HFFc6 (cell line): ENCODE measurements at places on chromosomes 6 and 20.

DNA sequence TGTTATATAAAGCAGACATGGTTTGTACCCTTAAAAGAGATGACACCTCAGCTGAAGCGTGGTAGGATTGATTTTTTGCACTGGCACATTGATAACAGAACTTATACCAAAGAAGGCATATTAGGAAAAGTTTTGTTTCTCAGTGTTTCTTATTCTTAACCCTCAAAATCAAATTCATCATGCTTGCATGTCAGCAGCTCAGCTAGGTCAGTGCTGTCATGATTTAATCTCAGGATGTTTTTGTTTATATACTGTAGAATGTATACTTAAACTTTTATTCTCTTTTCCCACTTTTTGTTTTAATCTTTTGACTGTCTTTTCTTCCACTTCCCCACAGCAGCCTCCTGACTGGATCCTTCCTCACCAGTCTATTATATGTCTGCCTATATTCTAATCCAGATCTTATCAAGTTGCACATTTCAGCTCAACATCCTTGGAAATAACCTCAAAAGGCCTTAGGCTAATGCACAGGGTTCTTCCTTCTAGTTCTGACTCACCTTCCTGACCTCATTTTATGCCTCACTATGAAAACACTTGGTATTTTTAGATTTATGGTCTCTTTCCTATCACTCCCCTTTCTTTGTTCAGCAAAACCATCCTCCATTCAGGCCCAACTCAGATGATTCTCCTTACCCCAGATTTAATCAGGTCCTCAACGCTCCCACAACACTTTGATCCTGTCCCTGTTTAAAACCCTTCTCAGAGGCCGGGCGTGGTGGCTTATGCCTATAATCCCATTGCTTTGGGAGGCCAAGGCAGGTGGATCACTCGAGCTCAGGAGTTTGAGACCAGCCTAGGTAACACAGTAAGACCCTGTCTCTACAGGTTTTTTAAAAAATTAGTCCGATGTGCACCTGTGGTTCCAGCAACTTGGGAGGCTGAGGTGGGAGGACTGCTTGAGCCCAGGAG is 7.2 kb downstream of the HEBP2 start:
- peak; percentile 87 for DNase-seq

DNA sequence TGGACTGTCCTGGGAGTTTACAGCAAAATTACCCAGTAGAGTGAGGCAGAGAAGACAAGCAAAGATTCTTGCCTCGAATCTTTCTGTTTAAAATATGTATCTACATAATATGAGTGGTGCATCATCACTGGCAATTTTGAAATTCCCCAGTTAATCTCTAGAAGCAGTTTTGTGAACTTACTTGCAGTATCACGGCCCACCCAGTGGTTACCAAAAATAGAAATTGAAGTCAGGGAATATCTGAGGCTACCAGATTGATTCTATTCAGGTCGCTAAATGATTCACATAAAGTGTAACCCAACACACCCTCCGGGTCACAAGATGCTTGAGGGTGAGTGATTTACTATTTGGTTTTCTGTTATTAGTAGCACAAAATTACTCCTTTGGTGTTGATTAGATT is 111.9 kb downstream of the PPP1R14C start:
- no peak for DNase-seq

- no peak for DNase-seq
Observed at GRCh38 chr6:41502917-41503671, 43.1 kb upstream of the FOXP4 start.

DNA sequence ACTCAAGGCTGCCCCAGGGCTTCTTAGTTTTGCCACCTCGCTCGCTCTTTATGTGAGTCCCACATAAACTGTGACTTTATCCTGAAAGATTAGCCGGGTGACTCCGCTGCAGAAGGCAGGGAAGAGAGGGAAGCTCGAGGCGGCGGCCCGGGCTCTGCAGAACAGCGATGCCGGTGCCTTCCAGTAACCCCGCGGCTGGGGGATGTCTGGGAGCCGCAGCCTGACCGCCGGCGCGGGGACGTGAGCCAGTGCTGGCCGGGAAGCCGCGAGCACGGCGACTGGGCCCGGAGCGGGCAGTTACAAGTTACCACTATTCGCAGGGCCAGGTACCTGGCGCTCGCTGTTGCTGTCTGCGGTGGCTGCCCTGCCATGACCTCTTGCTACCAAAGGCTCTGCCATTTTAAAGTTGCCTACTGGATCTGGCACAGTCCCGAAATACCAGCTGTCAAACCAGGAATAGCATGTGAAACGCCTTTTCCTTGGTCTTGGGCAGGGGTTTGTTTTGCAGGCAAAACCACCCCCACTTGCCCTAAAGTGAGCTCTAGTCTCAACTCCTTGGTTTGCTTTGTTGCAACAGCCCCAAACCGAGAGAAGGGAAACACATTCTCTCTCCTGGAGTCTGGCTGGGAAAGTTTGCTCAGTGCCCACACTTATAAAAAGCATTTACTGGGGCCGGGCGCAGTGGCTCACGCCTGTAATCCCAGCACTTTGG is 124.0 kb upstream of the SLC2A12 start:
- DNase-seq, result no peak

GRCh38 chr6:445571-446417 is 54.2 kb downstream of the IRF4 start:
- no peak for DNase-seq

- DNase-seq, result no peak
Observed at GRCh38 chr6:69391106-69391505, 405.7 kb downstream of the LMBRD1 start.

DNA sequence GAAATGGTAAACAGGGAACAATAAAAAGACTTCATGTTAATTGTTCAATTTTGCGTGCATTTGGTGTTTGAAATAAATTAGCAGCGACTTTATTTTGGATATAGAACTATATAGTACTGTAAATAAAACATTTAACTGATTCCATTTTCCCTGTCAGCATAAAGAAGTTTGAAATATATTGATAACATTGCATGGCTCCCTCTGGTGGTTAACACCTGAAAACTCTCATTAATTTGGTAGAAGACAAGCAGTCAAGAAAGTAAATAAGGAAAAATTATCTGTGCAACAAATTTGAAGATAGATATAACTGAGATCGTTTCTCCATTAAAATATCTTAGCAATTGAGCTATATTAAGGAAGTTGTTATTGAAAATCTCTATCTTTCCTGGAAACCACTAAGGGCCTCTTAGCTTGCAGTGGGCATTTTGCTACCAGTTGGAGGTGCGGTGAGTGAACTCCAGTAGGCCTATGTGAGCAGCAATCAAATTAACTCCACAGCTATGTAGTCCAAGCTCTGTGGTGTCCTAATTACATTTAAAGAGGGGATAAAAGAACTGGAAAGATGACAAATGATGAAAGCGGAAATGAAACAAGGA is 435.7 kb upstream of the FKBP1C start:
- DNase-seq, result no peak

DNA sequence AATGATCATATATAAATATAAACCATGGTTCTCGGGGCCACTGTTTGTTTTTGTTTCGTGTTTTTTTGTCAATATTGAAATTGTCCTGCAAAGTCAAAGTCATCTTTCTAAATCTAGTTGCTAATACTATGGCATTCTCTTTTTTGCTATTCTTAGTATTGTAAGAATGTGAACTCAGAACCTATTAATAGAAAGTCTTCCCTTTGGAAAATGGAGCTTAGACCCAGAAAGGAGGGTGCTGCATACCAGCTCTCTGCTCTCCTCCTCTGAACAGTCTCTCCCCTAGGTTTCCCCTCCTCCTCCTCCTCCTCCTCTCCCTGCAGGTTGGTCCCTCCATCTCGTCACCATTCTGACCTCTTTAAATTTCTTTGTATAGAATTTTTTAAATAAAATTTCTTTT is 150.4 kb upstream of the CCN2 start:
- no peak for DNase-seq

GRCh38 chr20:39810309-39810708 is 848.2 kb downstream of the DHX35 start:
- DNase-seq, result no peak

GRCh38 chr6:168631564-168631963 is 190.6 kb downstream of the SMOC2 start:
- no peak for DNase-seq

DNA sequence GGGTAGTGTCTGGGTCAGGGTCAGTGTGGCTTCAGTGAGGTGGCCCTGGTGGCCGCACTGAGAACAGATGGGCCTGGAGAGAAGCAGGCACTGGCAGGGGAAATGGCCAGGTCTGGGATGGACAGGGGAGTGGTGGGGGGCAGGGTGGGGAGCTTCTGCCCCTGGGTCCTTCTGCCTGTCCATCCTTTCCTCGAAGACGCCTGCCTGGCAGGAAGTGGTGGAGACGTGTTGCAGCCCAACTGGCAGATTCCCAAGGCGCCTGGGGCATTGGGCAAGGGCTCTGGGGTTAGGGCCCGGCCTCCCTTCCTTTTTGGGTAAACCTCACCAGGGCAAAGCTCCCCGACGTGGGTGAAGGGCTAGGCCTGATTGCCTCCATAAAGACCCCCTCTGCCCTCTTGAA is 10.4 kb downstream of the SRC start:
- DNase-seq, result peak; percentile 28

GRCh38 chr6:87553159-87553765 is 36.5 kb downstream of the RARS2 start:
- DNase-seq, result no peak

GRCh38 chr6:43947860-43948259 is 177.8 kb downstream of the VEGFA start:
- no peak for DNase-seq

- DNase-seq, result no peak
Observed at GRCh38 chr6:118377711-118378414, 170.2 kb upstream of the PLN start.

- no peak for DNase-seq
Observed at GRCh38 chr6:101534821-101535220, 141.3 kb downstream of the GRIK2 start.

DNA sequence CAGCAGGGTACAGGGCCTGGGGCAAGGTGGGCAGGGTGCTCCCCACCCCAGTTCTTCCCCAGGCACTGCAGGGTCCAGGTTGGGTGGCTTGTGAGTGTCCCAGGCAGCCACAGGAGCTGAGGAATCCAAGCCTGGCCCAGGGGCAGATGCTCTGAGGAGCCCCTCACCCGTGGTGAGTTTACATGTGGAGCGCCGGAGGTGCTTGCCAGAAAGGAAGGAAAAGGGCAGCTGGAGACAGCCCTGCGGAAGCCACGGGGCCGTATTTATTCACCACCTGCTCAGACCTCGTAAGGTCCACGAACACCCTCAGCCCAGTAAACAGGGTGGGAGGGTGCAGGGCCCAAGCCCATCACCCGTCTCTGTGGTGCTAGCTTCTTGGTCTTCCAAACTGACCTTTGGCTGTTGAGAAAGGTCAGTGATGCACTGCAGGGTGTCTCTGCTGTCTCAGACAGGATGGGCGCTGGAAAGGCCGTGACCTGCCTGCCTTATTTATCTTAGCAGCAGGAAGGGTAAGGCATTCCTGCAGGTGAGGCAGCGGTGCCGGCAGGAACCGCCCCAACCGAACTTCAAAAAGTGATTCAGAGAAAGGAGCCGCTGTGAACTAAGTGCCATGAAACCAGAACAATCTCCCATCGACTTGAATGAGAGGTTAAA is 4.0 kb upstream of the FRMD1 start:
- no peak for DNase-seq

DNA sequence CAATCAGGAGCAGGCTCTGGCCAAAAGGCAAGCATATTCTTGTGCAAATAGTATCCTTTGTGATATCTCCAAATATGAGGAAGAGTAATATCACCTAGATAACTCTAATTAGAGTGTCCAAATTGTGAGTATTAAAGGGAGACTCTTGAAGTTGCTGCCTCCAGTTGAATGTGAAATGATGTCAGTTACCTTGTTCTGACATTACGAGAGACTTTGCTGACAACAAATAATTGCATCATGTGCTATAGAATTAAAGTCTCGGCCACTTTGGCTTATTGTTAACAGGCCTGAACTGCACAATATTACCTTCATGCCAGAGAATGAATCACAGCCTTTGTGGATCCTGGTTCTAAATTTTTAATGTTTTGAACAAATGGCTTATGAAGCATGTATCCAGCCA is 106.5 kb downstream of the AIG1 start:
- DNase-seq, result no peak

GRCh38 chr6:55046869-55047422 is 127.4 kb upstream of the HCRTR2 start:
- DNase-seq, result no peak

GRCh38 chr6:123967905-123968304 is 164.2 kb downstream of the NKAIN2 start:
- DNase-seq, result no peak

- no peak for DNase-seq
Observed at GRCh38 chr6:85620308-85620707, 22.4 kb downstream of the SYNCRIP start.

DNA sequence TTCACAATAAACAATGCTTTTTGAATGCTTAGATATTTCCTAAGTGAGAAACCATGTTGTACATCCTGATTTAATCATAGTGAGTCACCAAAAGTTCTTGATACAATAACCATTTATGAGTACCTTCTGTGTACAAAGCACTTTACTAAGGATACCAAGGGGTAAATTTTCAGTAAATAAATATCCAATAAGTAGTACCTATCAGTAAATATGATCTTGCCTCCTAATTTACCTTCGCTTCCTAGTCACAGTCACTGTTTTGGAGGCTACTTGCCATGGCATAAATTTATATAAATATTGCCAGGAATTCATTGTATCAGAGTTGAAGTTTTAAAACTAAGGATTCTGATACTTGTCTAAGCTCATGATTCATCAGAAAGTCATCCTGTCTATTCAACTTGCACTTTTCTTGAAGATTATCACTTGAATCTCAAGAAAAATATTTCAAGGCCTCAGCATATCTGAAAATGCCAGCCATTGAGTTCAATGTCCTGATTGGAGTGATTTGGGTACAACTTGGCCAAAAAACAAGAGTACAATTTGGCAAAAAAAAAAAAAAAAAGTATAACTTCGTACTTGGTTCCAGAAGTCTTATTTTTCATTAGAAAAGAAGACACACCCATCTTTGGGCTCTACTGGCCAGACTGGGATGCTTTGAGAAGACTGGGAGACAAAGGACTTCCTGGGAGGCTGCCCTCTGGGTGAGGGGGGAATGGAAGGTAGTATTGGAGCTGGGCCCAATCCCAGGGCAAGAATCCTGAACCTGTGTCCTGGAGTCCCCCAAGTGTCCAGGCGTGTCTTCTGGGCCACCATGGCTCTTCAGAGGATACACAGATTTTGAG is 32.8 kb downstream of the RAB22A start:
- peak; percentile 73 for DNase-seq

GRCh38 chr6:1834207-1834606 is 224.5 kb downstream of the FOXC1 start:
- no peak for DNase-seq

DNA sequence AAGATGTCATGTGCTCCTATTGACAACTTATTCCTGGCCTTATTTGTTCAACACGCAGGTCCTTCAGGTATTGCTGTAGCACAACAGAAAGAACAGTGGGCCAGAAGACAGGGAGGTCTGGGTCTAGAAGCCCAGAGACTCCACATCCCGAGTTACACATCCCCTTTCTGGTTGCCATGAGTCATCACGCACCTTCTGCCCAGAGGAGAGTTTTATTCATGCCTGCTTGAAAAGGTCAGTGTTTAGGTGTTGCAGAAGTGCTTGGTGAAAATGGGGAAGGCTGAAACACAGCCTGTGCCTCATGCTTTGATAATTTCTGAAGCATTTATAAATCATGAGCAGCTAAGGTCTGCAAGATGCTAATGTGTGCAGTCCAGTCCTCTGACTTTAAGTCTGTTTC is 256.4 kb downstream of the GMPR start:
- no peak for DNase-seq
